ENCODE measurements at places on chromosomes 1 and 21.

DNA sequence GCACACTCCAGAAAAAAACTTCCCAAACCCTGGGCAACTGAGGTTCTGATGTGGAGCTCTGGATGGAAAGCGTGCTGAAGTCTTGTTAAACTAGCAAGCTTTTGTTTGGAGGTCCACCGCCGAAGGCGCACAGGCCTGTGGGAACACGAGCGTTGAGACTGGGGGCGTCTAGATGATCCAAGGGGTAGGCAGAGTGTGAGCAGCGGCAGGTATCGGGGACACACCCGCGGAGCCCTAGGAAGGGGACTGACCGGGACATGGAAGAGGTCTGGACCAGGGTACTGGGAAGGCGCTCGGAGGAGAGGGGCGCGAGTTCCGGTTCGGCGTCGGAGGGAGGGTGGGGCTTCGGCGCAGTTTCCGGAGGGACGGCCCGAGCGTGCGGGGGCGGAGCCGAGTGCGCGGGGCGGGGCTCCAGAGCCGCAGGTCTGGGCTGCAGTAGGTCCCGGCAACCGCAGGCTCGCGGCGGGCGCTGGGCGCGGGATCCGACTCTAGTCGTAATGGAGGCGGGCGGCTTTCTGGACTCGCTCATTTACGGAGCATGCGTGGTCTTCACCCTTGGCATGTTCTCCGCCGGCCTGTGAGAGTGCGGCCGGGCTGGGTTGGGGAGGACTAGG, at the start of gene SLC50A1:
TSS of gene SLC50A1 (plus strand) at position 438 of the 614 bp plus-strand sequence. CDS start at position 498, 60 bp downstream.
- peaks cover 39% of the 10 kb centered on the region for H3K4me1 ChIP-seq
- peak within 1 kb of the TSS; percentile 99 for H3K4me3 ChIP-seq
- no peaks in the 10 kb centered on the region for H3K27me3 ChIP-seq
- peaks cover 4% of the 10 kb centered on the region for H3K36me3 ChIP-seq
- peak; percentile 92 for DNase-seq

GRCh38 chr1:198125995-198126735, 30.6 kb upstream of the NEK7 start:
- no peak overlapping the region for H3K4me3 ChIP-seq
- H3K4me1 ChIP-seq = peaks cover 3% of the 10 kb centered on the region
- no peak for DNase-seq
- H3K27me3 ChIP-seq = peaks cover 10% of the 10 kb centered on the region
- H3K27ac ChIP-seq = no peak overlapping the region

DNA sequence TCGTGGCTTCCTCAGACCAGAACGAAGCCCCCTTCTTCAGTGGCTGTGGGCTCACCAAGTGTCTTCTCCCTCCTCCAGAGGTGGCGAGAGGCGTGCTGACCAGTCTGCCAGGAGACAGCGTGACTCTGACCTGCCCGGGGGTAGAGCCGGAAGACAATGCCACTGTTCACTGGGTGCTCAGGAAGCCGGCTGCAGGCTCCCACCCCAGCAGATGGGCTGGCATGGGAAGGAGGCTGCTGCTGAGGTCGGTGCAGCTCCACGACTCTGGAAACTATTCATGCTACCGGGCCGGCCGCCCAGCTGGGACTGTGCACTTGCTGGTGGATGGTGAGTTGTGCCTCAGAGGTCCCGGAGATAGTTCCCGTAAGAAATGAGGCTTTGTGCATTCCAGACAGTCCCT, 24.0 kb downstream of the IL6R start:
- H3K27ac ChIP-seq = peak overlapping the region; percentile 89
- DNase-seq = no peak
- H3K4me3 ChIP-seq = no peak overlapping the region
- peaks cover 49% of the 10 kb centered on the region for H3K4me1 ChIP-seq
- H3K27me3 ChIP-seq = no peaks in the 10 kb centered on the region

DNA sequence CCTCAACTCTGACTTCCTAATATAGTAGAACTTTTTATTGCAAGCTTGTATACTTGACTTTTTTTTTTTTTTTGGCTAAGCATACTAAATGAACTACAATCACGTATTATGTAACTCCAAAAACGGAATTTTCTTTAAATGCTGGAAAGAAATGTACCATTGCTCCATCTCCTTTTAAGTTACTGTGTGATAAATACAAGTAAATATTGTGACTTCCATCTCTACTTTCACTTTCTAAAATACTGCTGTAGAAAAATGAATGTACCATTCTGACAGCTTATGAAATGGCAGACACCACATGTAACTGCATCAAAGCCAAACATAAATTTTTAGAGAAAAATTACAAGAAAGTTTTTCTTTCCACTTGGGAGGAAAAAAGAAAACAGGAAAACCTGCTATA, 54.7 kb downstream of the ASH1L start:
- DNase-seq = no peak
- peak overlapping the region; percentile 41 for H3K27ac ChIP-seq
- no peak overlapping the region for H3K4me3 ChIP-seq
- peaks cover 19% of the 10 kb centered on the region for H3K4me1 ChIP-seq
- no peaks in the 10 kb centered on the region for H3K27me3 ChIP-seq

DNA sequence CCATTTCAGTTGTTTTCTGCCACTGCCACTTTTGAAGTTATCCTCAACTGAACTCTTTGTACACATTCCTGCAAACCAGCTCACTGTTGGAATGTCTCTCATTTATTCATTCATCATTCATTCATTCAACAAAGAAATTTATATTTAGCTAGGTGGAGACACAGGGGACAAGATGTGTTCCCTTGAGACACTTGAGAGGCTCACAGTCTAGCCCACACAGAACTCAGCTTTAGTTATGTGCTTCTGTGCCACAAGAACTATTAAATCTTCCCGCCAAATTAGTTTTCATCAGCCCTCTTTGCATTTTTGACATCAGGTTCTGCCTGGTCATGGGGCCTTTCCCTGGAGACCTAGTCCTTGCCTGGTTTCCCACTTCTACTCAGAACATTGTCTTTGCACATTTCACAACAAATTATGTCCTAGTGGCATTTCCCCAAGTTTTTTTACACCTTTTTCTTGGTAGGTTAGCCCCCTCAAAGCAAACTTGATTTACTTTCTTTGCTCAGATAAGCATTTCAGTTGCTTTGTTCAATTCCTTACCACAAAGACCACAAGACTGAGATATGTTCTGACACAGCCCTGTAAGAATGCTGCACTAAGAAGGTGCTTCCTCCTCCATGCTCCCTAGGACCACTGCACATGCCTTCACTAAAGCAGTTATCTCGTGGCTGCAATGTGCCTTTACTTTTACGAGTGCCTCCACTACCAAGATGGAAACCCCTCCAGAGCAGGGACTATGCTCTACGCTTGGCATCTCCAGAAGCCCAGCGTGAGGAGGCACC, 31.0 kb downstream of the ILDR2 start:
- no peak overlapping the region for H3K27ac ChIP-seq
- H3K4me1 ChIP-seq = peaks cover 11% of the 10 kb centered on the region
- DNase-seq = no peak
- H3K27me3 ChIP-seq = peaks cover 61% of the 10 kb centered on the region
- H3K36me3 ChIP-seq = no peaks in the 10 kb centered on the region

GRCh38 chr1:58785442-58786058, 1.7 kb upstream of the JUN start:
- DNase-seq = peak; percentile 16
- peak overlapping the region; percentile 87 for H3K4me3 ChIP-seq
- peak overlapping the region; percentile 96 for H3K27ac ChIP-seq
- peaks cover 27% of the 10 kb centered on the region for H3K4me1 ChIP-seq
- peaks cover 2% of the 10 kb centered on the region for H3K36me3 ChIP-seq
- H3K27me3 ChIP-seq = peaks cover 6% of the 10 kb centered on the region

- DNase-seq = no peak
- H3K4me1 ChIP-seq = peaks cover 12% of the 10 kb centered on the region
- H3K27ac ChIP-seq = no peak overlapping the region
- H3K27me3 ChIP-seq = no peaks in the 10 kb centered on the region
- H3K4me3 ChIP-seq = no peak overlapping the region
Measured at GRCh38 chr1:59693406-59693805, 121.3 kb upstream of the HOOK1 start.

- peaks cover 4% of the 10 kb centered on the region for H3K27me3 ChIP-seq
- H3K4me3 ChIP-seq = no peak overlapping the region
- no peaks in the 10 kb centered on the region for H3K36me3 ChIP-seq
- DNase-seq = no peak
- H3K4me1 ChIP-seq = no peaks in the 10 kb centered on the region
Measured at GRCh38 chr1:24566236-24566867, 10.5 kb downstream of the NCMAP start.

DNA sequence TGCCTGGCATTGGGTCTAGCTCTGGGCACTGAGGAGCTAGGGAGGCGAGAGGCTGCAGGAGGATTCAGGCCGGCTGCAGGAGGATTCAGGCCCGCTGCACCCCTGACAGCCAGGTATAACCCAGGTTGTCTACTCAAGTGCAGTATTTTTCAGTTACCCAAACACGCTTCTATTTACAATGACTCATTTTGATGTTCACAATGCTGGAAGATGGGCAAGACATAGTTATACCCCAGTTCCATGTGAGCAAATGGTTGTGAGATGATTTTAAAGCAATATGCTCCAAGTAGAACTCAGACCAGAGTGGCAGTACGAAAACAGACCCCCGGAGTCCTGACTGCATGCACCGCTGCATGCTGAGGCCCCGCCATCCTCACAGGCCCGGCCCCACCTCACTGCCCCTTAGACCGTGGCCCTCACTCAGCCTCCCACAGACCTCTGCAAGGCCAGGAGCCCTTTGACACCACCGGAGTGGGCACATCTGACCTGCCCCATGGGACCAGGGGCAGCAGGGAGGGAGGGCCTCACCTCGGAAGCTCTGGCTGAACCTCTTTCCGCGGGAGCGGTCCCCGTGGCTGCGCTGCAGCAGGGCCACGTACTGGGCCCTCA, 553 bp downstream of the LEFTY1 start:
- H3K4me3 ChIP-seq = no peak overlapping the region
- no peak for DNase-seq
- H3K36me3 ChIP-seq = no peaks in the 10 kb centered on the region
- no peak overlapping the region for H3K27ac ChIP-seq
- H3K27me3 ChIP-seq = no peaks in the 10 kb centered on the region

- H3K4me1 ChIP-seq = peaks cover 16% of the 10 kb centered on the region
- peaks cover 36% of the 10 kb centered on the region for H3K27me3 ChIP-seq
- no peaks in the 10 kb centered on the region for H3K36me3 ChIP-seq
Measured at GRCh38 chr1:30652152-30652841, 71.1 kb downstream of the MATN1 start.

DNA sequence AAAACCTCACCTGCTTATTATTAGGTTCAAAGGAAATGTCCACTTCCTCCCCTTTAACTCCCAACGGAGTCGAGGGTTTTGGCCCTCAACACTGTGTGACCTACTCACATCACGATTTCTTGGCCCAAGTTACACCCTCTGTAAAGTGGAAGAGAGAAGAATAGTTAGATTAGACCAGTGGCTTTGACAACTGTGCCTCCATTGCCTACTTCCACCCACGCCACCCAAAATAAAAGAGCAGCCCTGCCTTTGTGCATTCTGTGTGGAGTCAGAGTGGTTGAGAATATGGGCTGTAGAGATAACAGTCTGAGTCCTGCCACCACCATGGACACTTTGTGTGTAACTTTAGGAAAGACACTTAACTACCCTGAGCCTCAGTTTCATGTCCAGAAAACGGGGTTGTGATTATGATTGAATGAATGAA, 4.1 kb upstream of the HDGF start:
- H3K4me3 ChIP-seq = no peak overlapping the region
- no peak overlapping the region for H3K27ac ChIP-seq
- no peaks in the 10 kb centered on the region for H3K27me3 ChIP-seq
- peaks cover 6% of the 10 kb centered on the region for H3K4me1 ChIP-seq

- no peak overlapping the region for H3K27ac ChIP-seq
- no peaks in the 10 kb centered on the region for H3K36me3 ChIP-seq
- H3K27me3 ChIP-seq = no peaks in the 10 kb centered on the region
Measured at GRCh38 chr1:83769072-83769471, 229.9 kb downstream of the TTLL7 start.

DNA sequence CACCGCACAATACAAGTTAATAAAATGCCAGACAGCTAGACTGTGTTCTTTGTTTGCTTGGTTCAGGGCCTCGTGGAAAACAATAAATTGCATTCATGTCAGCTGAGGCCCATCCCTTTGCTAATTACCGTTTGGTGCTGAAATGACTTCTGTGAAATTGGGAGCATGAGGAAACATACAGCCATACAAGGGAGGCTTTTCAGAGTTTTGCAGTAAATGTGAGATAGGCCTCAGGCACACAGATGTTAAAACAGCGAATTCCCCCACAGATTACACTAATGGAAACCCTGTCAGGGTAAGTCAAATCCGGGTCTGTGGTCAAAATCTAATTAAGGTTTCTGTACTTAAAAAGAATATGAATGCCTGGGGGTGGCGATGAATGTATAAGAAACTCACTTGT, 173.5 kb upstream of the LMO4 start:
- H3K27me3 ChIP-seq = peaks cover 58% of the 10 kb centered on the region
- DNase-seq = no peak
- H3K4me1 ChIP-seq = peaks cover 9% of the 10 kb centered on the region
- H3K27ac ChIP-seq = no peak overlapping the region

DNA sequence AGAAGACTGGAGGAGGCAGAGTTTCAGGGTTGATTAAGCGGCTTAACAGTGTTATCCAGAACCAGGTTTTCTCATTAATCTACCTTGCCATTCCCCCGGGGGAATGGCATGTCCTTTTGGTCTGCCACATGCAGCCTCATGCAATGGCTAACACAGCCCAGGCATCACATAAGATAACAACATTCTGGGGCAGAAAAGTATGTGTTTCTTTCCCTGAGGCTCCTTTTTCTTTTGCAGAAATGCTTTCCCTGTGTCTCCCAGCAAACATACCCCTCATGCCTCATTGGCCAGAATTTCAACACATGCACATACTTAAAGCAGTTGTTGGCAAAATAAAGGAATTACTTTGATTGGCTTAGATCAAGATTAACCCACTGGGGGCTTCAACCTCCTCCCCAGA, 98.6 kb downstream of the OMA1 start:
- peaks cover 4% of the 10 kb centered on the region for H3K27me3 ChIP-seq
- no peak overlapping the region for H3K4me3 ChIP-seq
- H3K36me3 ChIP-seq = no peaks in the 10 kb centered on the region
- no peak overlapping the region for H3K27ac ChIP-seq
- no peak for DNase-seq
- H3K4me1 ChIP-seq = no peaks in the 10 kb centered on the region

- no peak for DNase-seq
- H3K27me3 ChIP-seq = no peaks in the 10 kb centered on the region
- peak overlapping the region; percentile 96 for H3K27ac ChIP-seq
- H3K4me1 ChIP-seq = peaks cover 31% of the 10 kb centered on the region
- no peaks in the 10 kb centered on the region for H3K36me3 ChIP-seq
Measured at GRCh38 chr1:7954683-7955082, 6.8 kb upstream of the PARK7 start.

- no peak for DNase-seq
- H3K4me1 ChIP-seq = peaks cover 54% of the 10 kb centered on the region
- peak overlapping the region; percentile 53 for H3K27ac ChIP-seq
- no peaks in the 10 kb centered on the region for H3K27me3 ChIP-seq
- no peak overlapping the region for H3K4me3 ChIP-seq
Measured at GRCh38 chr21:34950980-34951379, 98.1 kb downstream of the RUNX1 start.

GRCh38 chr1:207944571-207944970, 33.6 kb upstream of the CD34 start:
- H3K4me3 ChIP-seq = no peak overlapping the region
- peaks cover 33% of the 10 kb centered on the region for H3K27me3 ChIP-seq
- no peaks in the 10 kb centered on the region for H3K4me1 ChIP-seq
- peaks cover 2% of the 10 kb centered on the region for H3K36me3 ChIP-seq

- no peak for DNase-seq
- peaks cover 20% of the 10 kb centered on the region for H3K4me1 ChIP-seq
- H3K27ac ChIP-seq = no peak overlapping the region
- H3K36me3 ChIP-seq = peaks cover 12% of the 10 kb centered on the region
- H3K27me3 ChIP-seq = no peaks in the 10 kb centered on the region
- H3K4me3 ChIP-seq = no peak overlapping the region
Measured at GRCh38 chr1:248913933-248914332, 7.9 kb downstream of the PGBD2 start.

Data from T-helper 17 cell (primary cell).